ENCODE measurements at places on chromosomes 7 and 10. TPM values are rescaled to one million over a fixed set of nuclear protein-coding genes. Genes with fewer than 3 reads are reported as not detected.

The DPYSL4 gene
- 31.7 TPM for total RNA-seq

DNA sequence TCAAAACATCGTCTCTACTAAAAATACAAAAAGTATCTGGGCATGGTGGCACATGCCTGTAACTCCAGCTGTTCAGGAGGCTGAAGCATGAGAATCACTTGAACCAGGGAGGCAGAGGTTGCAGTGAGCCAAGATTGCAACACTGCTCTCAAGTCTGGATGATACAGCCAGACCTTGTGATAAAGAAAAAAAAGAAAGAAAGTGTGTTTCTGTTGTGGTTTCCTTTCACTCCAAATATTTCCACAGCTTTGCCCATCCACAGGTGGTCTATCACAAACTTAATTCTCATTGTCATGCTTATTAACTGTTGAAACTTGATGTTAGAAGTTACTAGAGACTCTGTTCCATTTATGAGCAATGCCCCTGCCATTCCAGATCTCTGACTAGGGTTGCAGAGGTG lies 316.0 kb upstream of the SEMA3C start:
- no peak for DNase-seq

DNA sequence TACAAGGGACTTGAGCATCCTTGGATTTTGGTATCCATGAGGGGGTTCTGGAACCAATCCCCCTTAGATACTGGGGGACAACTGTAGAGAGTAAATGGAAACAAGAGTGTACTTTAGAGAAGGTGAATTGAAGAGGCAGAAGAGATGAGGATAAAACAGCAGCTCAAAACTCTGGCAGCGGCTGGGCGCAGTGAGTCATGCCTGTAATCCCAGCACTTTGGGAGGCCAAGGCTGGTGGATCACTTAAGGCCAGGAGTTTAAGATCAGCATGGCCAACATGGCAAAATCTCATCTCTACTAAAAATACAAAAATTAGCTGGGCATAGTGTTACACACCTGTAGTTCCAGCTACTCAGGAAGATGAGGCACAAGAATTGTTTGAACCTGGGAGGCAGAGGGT lies 218.7 kb downstream of the GALNT17 start:
- no peak for DNase-seq

- DNase-seq = no peak
Measured at GRCh38 chr7:40297741-40298311, 163.0 kb downstream of the SUGCT start.

DNA sequence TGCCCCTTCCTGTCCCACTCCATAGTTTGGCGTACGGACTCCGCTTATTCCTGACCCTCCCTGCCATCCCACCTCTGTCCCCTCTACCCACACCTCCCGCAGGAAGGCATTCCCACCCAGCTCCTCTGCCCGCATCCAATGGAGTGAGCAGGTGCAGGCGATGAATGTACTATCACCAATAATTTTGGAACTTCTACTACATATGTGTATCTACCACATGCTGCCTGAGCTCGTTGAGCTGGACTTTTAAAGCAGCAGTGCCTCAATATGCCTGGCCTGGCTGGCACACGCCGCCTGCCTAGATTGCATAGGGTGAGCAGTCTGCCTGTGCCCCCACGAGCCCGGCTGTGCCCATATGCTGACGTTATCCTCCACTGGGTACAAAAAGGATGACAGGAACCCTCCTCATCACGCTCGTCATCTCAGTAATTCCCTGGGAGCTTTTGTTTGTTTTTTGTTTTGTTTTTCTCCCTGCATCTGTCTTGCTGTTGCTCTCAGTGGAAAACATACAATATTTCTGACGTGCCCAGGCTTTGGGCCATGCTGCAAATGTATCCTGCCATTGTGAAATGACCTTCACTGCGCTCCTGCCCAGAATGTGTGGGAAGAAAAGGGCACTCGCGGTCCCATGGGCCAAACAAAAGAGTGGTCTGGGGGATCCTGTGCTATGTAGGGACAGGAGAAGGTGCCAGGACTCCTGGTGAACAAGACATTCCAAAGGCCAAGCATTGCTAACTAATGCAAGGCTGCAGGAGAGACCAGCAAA lies 302.8 kb downstream of the PTPRN2 start:
- no peak for DNase-seq

GRCh38 chr10:6048281-6049030 lies 13.7 kb downstream of the IL2RA start:
- DNase-seq = no peak

DNA sequence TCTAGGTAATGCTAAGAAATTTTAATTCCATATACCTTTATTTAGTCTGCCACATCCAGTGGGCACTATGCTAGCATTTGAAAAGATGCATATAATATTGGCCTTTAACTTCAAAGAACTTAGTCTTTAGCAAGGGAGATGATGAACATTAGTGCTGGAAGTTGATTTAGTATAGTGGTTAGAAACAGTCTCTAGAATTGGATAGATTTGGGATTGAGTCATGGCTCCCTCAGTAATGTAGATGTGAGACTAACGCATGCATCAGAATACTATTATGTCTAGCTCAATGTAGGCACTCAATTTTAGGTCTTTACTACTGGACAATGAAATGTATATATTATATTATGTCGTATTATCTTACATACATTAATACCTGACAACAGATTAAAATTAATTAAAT lies 5.8 kb downstream of the DKK1 start:
- no peak for DNase-seq

- DNase-seq = no peak
Measured at GRCh38 chr10:293636-294035, 158.4 kb downstream of the ZMYND11 start.

DNA sequence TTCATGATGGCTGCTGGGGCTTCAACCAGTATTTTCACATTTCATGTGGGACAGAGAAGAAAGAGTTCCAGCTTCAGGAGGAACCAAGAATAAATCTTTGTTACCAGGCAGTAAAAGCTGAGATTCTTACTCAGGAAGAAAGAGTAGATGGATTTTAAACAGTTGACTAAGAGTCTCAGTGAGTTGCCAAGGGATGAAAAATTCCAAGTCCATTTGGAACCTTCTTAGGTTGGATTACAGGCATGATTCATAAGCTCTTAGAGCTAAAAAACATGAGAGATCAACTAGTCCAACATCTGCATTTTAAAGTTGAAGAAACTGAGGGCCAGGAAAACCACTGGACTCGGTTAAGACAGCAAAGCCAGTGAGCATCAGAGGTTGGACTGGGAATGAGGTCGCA lies 148.6 kb downstream of the NEBL start:
- no peak for DNase-seq

- DNase-seq = no peak
Measured at GRCh38 chr10:97650726-97651125, 10.3 kb downstream of the PI4K2A start.

DNA sequence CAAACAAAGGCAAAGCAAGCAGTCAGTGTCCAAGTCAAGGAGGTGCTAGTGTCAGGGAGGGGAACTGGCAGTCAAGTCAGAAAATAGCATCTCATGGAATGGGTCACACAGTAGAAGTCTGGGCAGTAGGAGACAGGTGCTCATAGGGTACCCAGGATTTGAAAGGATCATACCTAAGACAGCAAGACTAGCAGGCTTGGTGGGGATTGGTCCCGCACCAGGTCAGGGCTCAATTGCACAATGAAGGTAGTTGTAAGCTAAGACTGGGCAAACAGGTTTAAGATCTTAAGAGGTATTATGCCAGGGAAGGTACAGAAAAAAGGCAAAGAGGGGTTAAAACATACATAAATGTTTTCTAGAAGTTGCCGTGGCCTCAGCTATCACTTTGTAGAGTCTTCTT lies 181.4 kb upstream of the ETV1 start:
- no peak for DNase-seq

- DNase-seq = no peak
Measured at GRCh38 chr7:87456247-87456646, 19.2 kb downstream of the ABCB4 start.
